ENCODE measurements at places on chromosomes 1 and 21.

GRCh38 chr1:29973406-29973805, 737.1 kb downstream of the PTPRU start:
- no peak for DNase-seq

DNA sequence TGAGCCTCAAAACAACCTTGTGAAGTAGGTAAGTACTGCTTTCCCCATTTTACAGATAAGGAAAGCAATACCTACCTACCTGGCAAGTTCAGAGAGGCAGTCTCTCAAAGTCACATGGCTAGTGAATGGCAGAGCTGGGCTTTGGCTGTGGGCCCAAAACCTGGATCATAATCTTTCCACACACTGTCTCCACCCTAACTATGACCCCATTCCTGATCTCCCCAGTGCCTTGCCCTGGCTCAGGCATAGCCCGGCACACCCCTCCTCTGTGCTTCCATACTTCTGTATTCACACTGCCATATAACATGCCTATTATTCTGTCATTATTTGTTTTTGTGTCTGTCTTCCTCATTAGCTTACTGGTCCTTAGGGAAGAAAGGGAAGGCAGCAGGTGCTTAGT, 15.9 kb downstream of the GNG12 start:
- no peak for DNase-seq

DNA sequence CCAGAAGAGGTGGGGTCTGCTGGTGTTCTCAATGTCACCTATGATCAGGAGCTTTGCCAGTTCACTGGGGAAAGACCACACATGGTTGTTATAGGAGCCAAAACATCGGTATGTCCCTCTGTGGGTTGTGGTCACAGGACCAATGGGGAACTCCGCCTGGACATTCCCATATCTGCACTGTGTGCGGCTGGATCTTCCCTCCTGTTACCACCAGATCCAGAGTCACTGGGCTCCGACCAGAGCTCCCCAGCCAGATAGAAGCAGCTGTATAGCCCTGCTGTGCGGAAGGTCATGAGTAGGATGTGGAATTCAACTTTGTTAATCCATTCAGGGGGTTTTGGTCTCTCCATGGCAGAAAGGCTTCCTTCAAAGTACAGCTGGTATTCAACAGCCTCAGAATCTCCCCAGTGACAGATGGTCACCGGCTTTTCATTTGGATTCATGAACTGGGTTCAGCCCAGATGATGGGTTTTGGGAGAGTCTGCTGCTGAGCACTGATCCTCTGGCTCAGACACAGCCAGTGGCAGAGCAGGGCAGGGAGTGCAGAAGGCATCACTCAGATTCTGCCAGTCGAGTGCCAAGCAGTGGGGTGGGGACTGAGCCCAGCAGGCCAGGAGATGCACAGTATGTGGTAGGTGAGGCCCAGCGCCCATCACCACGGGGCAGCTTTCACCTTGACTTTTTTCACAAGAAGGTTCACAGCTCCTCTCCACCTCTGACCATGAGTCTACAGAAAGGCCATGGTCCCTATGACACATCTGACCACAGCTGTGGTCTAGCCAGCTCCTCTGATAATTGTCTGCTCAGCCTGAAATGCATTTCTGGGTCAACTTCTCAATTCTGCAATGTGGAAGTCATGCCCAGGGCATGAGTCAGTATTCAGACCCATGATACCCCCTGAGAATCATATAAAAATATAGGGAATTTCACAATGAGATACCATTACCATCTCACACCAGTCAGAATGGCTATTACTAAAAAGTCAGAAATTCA, 2.9 kb upstream of the SHCBP1L start:
- peak; percentile 97 for DNase-seq

DNA sequence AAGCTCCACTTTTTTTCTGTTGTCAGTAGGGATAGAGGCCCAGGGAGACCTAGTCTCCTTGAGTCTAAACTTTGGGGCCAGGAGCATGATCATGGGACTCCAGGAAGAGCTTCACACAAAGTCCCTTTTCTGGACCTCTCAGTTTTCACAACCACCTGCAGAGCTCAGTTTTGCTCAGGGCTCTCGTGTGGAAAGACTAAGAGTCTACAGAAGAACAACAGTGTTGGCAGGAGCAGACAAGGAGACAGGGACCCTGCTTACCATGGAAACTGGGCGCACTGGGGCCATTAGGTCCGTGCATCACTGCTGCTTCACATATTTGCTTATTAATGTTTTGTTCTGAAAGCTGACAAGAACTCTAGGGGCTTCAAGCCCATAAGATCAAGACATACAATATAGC, 63.9 kb upstream of the HSD17B7 start:
- DNase-seq: no peak

DNA sequence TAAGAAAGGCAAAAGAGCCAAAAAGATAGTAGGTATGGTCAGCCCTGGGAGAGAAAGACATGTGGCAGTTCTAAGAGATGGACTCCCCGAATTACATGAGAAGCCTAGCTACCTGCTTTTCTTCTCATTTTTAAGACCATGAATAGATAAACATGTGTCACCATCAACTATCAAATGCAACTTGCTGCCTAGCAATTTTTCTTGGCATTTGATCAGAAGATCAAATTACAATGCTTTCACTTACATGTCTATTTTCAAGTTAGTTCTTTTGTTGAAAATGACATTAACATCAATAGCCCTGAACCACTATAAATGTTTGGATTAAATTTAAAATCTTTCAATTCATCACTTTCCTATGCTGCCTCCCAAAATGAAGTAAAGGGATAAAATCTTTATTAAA, 212.3 kb downstream of the HHIPL2 start:
- DNase-seq: no peak

- no peak for DNase-seq
Measured at GRCh38 chr1:45644661-45645060, 20.8 kb upstream of the CCDC17 start.

DNA sequence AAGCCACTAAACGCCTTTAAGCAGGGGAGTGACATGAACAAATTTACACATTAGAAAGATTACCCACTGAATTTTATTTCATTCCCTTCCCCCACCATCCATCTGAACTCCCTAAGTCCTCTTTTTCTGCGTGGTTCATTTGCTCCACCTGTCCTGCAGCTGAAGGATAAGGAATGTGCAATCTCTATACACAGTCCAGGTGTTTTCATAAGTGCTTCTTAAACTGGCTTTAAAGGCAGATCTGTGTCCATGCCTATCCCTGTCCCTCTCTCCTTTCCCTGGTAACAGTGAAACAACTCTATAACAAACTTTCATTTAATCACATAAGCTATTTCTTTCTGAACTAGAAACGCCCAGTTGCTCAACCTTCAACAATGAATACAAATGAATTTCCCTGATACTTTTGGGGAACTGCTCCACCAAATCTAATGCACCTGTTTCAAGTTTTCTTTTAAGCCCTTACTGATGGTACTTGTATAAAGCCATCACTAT, 8.4 kb downstream of the GSTM3 start:
- DNase-seq: no peak

DNA sequence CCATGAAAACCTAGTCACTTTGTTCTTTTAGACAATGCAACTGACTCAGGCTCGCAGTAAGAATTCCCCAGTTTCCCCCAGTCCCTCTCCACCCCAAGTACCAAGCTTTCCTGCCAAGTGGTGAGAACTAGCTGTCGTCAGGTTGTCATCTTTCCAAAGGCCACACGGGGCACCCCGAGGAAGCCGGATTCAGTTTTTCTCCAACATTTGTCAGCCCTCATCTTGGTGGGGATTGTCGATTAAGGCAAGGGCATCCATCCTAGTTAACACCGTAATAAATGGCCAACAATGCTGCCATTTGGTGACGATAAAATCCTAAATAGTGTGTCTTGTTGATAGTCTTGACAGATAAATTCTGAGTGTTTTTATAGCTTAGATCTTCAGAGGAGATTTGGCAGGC, 55.9 kb upstream of the PROX1 start:
- no peak for DNase-seq

DNA sequence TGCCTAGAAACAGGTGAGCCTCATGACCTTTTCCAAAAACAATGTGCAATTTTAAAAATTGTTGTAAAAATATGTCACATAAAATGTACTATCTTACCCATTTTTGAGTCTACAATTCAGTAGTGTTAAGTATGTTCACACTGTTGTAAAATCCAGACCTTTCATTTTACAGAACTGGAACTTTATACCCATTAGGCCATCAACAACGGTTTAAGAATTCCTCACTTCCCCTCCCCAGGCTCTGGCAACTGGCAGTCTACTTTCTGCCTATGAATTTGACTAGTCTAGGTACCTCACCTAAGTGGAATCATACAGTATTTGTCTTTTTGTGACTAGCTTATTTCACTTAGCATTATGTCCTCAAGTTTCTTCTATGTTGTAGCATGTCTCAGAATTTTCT, 8.6 kb downstream of the CTSE start:
- no peak for DNase-seq

- DNase-seq: no peak
Measured at GRCh38 chr1:225865514-225865913, 16.7 kb downstream of the TMEM63A start.

- DNase-seq: no peak
Measured at GRCh38 chr1:70812442-70813109, 235.0 kb downstream of the PTGER3 start.

DNA sequence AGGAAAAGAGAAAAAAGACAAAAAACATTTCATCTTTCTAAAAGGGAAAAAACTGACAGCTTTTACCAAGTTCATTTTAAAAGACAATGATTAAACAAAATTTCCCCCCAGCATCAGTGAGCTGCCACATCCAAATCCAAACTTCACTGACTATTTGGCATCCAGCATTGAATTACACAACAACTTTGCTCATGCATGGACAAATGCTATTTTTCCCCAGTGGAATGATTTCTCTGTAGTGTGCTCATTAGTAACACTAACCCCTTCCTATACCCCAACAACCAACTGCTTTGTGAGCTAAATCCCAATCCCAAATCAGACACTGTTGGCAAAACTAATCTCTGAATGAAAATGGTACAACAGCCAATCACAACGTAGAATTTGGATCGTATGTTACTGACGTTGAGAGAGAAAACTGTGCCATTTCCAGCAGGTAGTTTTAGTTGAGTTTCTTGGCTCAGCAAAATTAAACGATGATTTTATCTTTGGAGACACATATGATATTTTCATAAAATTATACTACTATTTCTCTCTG, 37.9 kb downstream of the PIK3R3 start:
- no peak for DNase-seq

DNA sequence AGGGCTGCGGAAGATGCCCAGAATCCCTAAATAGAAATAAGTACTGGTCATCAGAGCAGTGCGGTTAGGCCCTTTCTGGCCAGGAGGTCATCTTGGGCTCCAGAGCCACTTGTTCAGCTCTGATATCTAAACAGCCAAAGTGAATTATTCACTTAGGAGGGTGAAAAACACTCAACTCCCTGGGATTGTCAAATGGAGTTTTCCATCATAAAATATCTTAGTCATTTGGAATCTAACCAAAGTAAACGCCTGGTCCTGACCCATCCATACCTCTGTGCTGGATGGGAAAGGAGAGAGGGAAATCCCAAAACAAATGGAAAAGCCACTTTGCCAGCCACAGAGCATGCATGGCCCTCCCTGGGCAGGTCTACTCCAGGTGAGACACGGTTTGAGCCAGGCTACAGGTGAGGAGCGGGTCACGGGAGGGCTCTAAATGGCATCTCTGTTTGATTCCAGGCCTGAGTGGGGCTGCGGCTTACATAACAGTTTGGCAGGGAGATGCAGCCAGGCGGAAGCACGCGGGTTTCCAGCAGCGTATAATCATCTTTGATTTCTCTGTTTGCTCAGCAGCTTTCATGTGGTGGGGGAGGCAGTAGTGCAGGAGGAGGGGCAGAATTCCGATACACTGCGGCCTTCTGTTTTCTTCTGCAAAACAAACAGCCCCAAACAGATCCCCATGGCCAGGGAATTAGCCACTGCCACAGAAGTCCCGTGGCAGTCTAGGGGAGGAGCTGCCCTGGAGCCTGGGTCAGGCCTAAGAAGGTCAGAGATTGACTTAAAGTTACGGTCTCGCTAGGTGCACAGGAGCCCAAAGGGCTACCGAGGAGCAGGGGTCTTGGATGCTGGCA, 59.1 kb upstream of the ZNF648 start:
- DNase-seq: peak; percentile 22

DNA sequence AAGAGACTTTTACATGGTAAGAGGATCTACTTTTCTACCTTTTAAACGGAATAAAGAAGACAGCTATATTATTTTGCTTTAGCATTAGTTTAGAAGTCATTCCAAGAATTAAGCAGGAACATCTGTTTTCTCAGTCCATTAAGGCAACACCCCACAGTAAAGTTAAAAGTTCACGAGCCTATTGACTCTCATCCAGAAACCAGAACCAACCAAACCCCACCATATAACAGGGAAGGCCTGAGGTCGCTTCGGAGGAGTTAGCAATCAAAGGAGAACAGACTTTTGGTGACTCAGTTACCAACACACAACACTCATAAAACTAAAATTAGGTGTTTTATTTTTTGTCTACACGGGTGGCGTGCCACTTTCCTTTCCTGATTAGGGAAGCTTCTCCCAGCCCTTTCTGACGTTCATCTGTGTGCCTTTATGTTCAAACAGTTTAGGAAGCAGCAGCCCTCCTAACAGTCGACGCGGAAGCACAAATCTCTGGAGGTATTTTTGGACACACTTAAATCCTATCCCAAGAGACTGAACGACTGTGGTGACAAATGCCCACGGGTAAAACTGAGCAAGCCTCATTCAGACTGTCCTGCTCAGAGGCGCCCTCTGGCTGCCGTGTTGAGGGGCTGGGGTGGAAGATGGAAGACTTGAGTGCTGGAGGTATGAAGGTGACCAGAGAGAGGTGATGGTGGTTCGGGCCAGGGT, 8.6 kb upstream of the PLA2G2C start:
- peak; percentile 45 for DNase-seq

- no peak for DNase-seq
Measured at GRCh38 chr1:42833981-42834380, 12.4 kb upstream of the ZNF691 start.

DNA sequence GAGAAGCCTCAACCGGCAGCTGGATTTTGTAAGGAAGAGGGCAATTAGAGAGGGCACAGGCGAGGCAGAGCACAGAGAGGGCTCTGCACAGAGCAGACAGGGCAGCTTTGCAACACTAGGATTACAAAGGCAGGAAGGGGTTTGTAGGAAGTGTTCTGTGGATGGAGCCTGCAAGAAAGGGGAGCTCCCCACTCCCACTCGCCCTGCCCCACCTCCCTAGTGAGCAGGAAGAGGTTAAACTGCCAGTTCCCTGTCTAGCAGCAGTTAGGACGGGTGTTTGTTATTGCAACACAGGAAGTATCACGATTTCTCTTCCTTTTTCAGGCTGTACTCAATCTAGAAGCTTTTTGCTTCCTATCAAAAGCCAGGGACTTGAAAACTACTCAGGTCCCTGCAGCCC, 63.3 kb upstream of the LRRC8D start:
- no peak for DNase-seq
